B cell (primary cell): ENCODE measurements at places on chromosomes 2 and 18. TPM values are rescaled to one million over a fixed set of nuclear protein-coding genes. Genes with fewer than 3 reads are reported as not detected.

DNA sequence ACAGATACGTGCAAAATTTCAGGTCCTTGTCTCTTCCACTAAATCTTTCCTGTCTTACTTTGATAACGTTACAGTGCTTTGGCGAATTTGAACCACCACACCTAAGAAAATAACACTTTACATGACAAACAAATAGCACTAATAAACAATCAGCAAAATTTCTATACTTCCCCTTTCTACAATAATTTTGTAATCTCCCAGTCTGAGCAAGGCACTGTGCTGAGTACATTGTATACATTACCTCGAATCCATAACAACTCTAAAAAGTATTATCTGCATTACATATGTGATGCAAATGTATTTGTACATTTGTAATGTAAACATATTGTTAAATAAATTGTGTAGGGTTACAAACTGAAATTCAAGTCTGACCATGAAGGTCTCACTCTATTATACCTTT is 49.9 kb downstream of the RTN4 start:
- DNase-seq, result no peak

The OSR1 gene
- not detected in 2 replicates for total RNA-seq

The WDR12 gene
- 17.4 and 20.8 TPM in 2 replicates for total RNA-seq

DNA sequence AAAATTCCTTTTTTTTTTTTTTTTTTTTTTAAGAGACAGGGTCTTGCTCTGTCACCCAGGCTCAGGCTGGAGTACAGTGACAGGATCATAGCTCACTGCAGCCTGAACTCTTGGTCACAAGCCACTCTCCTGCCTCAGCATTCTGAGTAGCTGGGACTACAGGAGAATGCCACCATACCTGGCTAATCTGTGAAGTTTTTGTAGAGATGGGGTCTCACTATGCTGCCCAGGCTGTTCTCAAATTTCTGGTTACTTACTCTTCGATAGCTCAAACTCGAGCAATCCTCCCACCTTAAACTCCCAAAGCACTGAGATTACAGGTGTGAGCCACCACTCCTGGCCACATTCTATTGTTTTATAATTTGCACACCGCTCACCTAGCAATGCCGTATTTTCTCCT is 27.0 kb downstream of the RNF149 start:
- no peak for DNase-seq

DNA sequence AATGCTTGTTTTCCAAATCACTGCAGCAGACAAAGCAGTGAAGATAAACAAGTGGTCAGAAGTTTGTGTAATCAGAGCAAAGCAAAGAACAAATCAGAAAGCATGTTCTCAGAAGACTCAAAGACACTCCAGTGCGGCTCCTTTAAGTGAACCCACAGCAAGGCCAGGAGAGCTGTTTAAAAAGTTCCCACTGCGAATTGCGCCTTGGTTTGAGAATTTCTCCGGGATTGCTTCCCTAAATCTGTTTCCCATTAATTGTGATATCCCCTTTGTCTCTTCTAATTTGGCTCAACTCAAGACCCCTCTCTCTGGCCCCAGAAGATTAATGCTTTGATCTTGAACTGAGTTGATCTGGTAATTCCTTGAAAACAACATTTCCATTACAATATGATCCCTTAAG is 122.4 kb upstream of the BCL2L11 start:
- no peak for DNase-seq

GRCh38 chr2:164061129-164061746 is 325.4 kb upstream of the FIGN start:
- peak; percentile 18 for DNase-seq

The GKN1 gene
- total RNA-seq, result not detected in 2 replicates

The GAREM1 gene
- total RNA-seq, result not detected in 2 replicates

The CHN1 gene
- 0.95 and 1.4 TPM in 2 replicates for total RNA-seq

DNA sequence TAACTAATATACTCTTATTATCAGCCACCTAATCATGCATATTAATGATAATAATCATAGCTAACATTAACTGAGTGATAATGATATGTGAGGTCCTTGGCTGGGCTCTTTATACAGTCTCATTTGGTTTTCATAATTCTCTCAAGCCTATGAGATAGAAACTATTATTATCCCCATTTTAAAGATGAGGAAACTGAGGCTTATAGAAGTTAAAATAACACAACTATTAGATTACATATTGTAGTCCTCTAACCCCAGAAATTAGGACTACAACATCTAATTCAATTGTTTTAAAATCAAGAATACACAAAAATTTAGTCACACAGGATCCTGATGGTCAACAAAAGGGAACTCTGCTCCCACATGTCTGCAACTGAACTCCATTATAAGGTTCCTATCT is 83.6 kb upstream of the ITGB6 start:
- no peak for DNase-seq

The ZNF24 gene
- 80.1 and 83.7 TPM in 2 replicates for total RNA-seq

DNA sequence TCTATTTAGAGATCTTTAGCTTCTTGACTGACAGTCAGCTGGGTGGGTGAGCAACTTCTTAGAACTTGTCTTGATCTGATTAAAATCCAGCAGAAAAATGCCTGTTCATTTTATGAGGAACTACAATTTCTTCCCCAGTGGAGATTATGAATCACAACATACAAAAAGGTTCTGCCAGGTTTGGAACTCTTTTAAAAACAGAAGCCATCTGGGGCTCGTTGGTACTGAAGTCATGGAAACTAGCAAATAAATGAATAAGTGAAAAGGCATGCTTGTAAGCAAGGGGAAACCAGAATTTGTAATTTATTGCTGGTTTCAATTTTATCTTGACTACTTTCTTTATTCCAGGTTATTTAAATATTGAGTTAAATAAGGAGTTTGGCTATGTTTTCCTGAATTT is 767.4 kb downstream of the MBD2 start:
- DNase-seq, result no peak

DNA sequence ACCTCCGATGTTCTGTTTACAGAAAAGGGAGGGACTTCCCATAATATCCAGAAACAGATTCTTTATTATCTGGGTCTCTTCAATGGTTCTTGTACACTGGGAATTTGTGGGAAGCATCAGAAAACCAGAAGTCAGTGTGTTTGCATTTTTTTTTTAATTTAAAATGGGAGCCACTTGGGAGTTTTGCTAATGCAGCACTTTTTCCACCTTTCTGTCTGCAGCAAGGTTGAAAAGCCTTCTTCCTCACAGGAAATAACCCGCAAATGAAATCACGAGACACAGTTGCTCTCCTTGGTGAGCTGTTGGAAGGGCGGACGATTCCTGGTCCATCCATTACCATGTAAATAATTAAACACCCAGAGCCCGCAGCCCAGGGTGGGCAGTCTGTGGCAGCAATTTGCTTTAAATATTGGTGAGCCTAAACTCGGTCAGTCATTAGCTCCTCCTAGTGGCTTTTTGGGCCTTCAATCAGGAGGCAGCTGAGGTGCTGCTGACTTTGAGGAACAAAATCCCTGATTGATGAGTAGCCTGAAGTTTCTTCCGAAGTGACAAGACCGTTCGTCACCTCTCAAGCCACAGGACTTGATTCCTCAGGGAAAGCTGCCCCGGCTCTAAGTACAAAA is 471.5 kb downstream of the EPHA4 start:
- DNase-seq, result no peak

DNA sequence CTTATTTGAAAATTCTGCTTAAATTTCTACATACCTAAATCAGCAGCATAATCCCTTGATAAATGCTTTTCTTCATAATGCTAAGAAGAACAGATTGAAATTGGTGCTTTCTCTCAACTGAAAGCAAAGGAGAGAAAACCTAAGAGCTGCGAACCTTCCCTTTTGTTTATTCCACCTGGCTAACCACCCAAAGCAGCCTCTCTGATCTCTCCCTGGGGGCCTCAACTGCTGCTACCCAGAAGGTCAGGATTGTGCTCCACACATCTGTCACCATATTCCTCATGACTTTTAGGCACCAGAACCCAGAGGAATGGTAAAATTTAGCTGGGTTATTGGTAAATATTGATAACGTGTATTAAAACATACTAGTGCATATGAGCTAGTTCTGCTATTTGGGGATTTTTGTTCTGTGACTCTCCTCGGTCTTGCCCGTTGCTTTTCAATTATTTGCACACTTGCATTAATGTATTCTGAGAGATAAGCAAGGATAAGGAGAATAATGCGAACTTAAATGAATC is 334.1 kb downstream of the RIT2 start:
- no peak for DNase-seq

GRCh38 chr2:181444654-181445053 is 12.5 kb upstream of the ITGA4 start:
- no peak for DNase-seq

- DNase-seq, result no peak
Observed at GRCh38 chr2:80259292-80259691, 45.3 kb downstream of the LRRTM1 start.

- no peak for DNase-seq
Observed at GRCh38 chr2:176985871-176986270, 226.7 kb upstream of the HNRNPA3 start.

The ESPNL gene
- 1.6 and 2.2 TPM in 2 replicates for total RNA-seq

- no peak for DNase-seq
Observed at GRCh38 chr2:53129851-53130250, 637.8 kb upstream of the CHAC2 start.

- DNase-seq, result no peak
Observed at GRCh38 chr2:213475433-213475832, 191.2 kb downstream of the SPAG16 start.

The TMEM17 gene
- total RNA-seq, result not detected in 2 replicates

DNA sequence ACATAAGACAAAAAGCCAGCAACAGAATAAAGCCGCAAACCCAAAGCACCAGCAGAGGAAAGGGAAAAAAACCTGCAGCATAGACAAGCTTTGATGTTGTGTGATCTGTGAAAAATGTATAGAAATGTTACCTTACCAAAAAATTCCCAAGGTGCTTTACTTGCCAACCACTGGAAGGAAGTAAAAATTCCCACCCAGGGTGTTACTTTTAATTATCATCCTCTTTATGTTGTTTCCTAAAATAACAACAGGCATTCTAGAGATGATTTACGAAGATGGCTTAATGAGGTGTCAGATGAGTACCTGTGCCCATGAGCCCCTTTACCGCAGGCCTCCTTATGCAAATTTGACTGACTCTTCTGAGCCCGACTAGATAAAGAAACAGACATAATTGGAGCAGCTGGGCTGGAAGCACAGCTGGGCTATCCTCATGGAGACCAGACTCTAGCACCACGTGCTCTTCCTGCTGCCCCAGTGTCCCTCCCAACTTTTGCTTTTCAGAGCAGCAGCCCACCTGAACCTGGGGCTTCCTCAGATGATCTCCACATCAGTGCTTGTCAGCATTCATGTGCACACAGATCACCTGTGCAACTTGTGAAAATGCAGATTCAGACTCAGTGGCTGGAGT is 41.5 kb downstream of the SRSF7 start:
- no peak for DNase-seq

DNA sequence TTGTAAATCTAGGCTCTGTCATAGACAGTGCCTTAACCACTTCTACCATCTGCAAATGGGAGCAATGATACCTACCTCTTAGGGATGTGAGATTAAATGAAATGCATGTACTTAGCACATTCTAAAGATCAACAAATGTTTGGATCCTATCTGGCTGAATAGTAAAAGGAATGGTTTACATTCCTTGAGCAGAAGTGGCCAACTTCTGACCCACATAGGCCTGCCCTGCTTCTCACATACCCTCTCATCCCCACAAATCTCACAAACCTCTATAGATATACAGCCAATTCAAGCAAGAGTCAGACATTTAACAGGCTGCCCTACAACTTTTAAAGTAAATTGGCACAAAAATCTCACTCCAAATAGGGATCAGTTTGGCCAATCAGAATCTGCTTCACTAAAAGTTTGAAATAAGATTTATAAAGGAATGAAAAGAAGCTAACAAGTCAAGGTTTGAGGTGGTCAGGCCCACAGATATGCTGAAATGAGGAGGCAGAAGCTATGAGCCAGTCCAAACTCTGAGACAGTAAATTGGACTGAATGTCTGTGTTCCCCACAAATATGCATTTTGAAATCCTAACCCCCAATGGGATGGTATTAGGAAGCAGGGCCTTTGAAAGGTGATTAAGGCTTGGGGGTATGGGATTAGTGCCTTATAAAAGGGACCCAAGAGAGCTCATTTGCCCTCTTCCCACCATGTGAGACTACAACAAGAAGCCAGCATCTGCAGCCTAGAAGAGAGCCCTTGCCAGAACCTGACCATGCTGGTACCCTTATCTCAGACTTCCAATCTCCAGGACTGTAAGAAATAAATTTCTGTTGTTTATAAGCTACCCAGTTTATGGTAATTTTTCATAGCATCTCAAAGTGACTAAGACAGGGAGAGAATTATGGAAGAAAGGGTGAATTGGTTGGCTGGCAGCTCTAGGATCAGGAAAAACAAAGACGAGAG is 227.8 kb upstream of the RBMS1 start:
- DNase-seq, result no peak

GRCh38 chr2:100241236-100241635 is 81.1 kb downstream of the LONRF2 start:
- no peak for DNase-seq

DNA sequence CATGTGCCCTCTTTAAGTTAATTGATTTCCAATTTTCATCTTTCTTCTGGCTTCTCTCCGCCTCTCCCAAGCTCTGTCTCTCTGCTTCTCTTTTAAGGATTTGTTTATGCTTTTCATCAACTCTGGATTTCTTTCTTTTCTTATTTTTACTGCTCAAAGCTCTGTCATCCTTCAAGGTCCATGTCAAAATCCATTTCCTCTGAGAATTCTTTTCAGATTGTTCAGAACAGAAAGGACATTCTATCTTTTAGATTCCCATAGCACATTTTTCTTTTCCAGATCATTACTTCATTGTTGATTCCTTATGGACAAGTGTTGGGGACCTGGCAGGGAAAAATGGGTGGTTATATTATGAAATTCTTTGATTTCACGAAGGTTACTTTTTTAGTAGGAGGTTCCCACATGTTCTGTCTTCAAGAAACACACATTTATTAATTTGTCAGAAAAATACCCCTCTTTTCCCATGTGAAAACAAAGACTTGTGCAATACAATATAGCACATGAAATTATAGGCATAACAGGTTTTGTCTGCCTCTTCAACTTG is 12.3 kb downstream of the PMAIP1 start:
- DNase-seq, result no peak

- DNase-seq, result peak; percentile 31
Observed at GRCh38 chr2:144454466-144455287, 65.2 kb downstream of the ZEB2 start.

The SCG2 gene
- 0.27 and 0.44 TPM in 2 replicates for total RNA-seq

- DNase-seq, result no peak
Observed at GRCh38 chr18:48801728-48802542, 148.8 kb downstream of the SMAD7 start.

The OSBPL6 gene
- not detected in 2 replicates for total RNA-seq

The ITSN2 gene
- 200 and 203 TPM in 2 replicates for total RNA-seq

- DNase-seq, result no peak
Observed at GRCh38 chr2:58796239-58796910, 555.2 kb upstream of the FANCL start.

The NEMP2 gene
- total RNA-seq, result 17.3 and 22.4 TPM in 2 replicates

GRCh38 chr2:59720296-59720866 is 833.1 kb downstream of the BCL11A start:
- no peak for DNase-seq
